ENCODE measurements at places on chromosomes 5 and 9.

DNA sequence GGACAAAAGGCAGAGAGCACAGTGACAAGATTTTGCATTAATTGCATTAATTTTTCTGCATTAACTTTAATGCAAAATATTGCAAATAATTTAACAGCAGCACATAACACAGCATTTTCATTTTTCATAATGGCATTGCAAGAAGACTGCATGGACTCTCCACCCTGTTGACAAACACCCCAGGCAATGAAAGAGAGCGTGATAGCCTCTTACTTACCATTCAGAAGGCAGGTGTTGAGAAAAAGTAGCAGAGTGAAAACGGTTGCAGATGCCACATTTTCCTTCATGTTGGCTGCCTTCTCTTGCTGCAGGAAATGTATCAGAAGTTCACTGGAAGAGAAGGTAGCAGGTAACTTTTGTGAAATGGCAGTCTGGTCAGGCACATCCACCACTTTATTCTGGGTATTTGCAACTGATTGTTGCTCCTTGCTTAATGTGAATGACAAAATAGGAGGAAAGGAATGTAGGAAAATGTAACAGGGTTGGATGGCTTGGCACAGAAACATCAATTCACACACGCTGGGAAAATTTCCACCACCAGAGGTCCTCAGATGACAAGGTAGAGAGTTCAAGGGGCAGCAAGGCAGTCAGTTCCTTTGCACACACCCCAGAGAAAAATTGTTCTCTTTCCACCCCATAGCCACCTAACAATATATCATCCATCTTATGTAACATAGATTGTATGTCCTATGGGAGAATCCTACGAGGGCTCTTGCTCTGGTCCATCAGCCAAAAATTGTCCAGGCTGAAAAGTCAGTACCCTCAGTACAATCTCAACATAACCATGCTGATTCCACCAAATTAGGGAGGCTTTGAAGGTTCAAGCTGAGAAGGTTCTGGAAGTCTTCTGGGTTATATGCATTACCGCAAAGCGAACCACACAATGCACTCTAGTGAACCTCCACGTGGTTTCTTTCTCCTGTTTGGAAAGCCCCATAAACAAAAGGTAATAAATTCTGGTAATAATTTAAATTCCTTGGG, 41.9 kb upstream of the AGXT2 start:
- peak; percentile 14 for DNase-seq

- no peak for DNase-seq
Measured at GRCh38 chr9:17799369-17799768, 220.5 kb downstream of the SH3GL2 start.

DNA sequence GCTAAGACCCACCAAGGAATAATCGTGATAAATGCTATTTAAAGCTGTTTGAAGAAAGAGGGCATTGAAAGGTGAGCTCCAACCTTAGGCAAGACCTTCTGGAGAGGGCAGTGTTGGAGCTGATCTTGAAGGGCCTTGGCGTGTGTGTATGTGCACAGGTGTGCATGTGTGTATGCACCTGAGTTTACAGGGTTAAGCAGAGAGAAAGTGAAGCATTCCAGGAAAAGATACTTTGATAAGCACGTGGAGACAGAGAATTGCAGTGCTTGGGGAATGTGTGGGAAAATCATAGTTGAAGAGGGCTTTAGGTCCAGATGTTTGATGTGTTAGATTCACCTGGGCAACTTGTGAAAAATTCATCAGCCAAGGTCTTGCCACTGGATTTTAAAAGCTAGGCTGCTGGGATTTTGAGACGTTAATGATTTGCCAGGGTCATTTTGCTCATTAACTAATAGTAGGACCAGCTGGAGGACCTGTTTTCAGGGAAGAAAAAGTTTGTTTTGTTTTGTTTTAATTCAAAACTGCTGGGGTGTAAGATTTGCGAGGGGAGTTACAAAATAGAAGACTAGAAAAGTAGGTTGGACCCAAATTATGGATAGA, 78.3 kb upstream of the ANKRD55 start:
- no peak for DNase-seq

DNA sequence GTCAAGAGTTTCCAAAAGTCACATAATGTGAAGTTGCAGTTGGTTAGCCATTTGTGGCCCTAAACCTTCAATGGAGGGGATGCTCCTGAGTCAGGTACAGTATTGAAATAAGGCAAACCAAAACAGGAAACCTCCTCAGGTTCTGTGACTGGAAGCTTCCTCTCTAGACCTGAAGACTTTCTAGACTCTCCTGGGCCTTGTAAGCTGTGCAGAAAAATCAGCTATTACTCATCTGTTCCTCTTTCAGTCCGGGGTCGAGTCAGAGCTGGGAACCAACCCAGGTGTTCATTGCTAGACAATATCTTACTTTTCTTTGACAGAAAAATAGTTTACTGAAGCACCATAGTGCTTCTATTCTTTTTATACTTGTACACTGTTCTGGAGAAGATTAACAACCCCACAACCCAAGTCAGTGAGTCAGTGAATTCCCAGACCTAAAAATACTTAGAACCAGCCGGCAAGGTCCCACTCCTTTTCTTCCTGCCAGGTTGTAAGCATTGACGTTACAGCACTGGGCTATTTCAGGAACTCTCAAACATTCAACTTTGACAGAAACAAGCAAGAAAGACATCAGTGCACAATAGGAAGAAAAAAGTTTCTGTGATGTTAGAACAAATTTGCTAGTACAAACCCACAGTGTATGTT, 47.3 kb downstream of the FSTL4 start:
- no peak for DNase-seq

GRCh38 chr5:83322273-83322924, 149.1 kb upstream of the VCAN start:
- DNase-seq = no peak

DNA sequence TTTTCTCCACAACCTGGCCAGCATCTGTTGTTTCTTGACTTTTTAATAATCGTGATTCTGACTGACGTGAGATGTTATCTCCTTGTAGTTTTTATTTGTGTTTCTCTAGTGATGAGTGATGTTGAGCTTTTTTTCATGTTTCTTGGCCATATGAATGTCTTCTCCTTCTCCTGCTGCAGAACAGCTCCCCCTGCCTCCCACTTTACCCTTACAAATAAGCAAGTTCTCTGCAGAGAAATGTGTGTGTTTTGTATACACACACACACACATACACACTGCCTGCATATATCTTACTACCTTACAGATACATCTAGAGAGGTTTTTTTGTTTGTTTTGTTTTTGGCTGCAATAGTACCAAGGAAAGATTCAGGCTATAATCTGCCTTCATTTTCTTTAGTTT, 88.7 kb upstream of the PHF24 start:
- DNase-seq = peak; percentile 3

GRCh38 chr5:14411216-14411615, 170.4 kb upstream of the OTULINL start:
- DNase-seq = no peak

- no peak for DNase-seq
Measured at GRCh38 chr5:89676634-89677033, 732.9 kb downstream of the CETN3 start.

DNA sequence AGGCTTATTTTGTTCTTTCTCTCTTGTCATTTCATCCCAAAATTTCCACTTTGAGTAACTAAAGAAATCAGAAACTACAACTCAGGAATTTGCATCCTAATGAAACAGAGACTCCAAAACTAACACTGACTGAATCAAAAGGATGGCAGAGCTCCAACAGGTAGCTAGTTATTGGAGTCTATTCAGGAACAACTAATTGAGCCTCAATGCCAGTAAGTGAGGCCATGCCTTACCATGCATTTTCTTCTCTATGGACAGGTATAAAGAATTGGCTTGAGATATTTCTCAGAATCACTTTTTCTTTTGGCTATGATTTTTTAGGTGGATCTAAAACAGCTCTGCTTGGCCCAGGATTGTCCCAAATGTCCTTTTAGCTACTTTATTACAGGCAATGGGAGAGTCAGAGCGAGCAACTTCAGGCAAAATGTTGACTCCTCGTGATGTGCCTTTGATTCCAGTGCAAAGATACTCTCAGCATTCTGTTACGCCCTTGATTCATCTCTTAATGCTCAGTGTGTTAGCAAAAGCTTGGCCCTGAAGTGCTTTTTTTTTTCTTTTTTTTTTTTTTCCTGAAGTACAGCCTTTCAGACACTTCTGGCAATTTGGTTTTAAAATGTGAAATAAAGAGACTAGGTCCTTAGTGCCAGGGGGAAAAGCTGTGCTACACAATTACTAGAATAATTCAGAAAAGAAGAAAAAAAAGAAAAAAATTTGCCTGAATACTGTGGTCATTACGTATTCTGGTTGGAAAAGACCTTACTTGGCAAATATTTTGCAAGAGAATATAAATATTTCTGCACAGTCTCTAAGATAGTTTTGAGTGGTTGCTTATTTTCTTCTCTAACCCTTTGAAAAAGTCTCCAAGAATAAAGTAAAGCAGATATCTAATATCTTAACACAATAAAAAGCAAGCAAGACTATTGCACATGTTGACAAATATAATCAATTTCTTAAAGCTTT, 423.7 kb downstream of the ANXA1 start:
- DNase-seq = no peak

GRCh38 chr5:59617186-59617771, 276.2 kb downstream of the PDE4D start:
- no peak for DNase-seq

- no peak for DNase-seq
Measured at GRCh38 chr5:173296737-173297676, 31.2 kb downstream of the STC2 start.

DNA sequence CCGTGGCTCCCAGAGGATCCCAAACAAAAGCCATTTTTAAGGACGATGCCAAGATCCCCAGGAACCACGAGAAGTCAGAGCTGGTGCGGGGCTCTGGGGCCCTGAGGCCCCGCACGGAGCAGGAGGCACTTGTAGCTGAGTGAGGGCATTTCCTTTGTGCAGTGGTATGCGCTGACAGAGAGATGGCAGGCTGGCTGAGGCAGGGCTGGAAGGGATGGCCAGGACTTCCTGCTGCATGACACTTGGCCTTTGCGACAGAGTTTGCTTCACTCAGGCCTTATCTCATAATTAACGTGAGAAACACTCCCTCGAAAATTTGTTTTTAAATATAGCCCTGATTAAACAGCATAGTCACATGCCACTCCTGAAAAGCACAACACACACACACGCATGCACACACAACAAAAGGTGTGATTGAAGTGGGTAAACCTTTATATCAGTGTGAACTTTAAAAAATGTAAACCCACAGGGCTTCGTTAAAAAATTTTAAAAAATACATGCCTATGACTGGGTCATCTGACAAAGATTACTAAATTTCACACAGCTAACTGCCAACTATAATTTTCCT, 536.6 kb downstream of the PDE4D start:
- DNase-seq = no peak

- DNase-seq = no peak
Measured at GRCh38 chr5:98471458-98471857, 302.0 kb upstream of the RGMB start.

- DNase-seq = no peak
Measured at GRCh38 chr9:87873607-87874303, 8.9 kb upstream of the SPATA31E1 start.

- no peak for DNase-seq
Measured at GRCh38 chr5:98940581-98940980, 11.8 kb upstream of the CHD1 start.

DNA sequence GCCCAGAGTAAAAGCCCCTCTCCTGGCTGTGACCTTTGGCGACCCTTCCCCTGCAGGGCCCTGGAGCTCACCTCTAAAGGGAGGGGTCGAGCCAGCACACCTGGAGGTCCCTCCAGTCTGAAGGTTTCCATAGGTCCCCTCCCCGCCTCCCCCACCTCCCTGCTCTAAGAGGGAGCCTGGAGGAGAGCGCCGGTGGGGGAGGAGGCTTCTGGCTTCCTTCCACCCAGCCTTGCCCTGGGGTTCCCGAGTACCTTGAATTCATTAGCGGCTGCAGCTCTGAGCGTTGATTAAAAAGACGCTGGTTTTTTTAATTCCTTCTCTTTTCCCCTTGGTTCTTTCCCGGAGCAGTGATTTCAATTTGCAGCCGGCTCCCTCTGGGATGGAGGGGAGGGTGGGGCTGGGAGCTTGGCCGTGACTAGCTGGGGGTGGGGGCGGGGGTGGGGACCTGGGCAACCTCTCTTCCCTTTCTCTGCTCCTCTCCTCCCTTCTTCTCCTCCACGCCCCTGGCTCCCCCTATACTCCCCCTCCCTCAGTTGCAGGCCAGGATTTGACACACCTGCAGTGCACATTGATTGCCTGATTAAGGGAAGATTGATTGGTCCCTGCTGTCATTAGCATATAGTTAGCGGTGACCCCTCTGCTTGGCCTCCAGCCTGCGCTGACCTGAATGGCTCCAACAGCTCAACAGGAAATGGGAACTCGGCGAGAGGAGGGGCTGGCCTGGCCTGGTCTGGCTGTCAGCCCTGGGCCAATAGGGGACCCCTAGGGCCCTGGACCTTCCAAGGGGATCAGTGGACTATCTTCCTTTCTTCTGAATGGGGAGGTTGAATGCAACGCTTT, 67.5 kb upstream of the RAPGEF1 start:
- peak; percentile 74 for DNase-seq

GRCh38 chr9:127876026-127876763, 1.3 kb downstream of the AK1 start:
- no peak for DNase-seq

GRCh38 chr5:98975682-98976407, 47.0 kb upstream of the CHD1 start:
- DNase-seq = no peak

DNA sequence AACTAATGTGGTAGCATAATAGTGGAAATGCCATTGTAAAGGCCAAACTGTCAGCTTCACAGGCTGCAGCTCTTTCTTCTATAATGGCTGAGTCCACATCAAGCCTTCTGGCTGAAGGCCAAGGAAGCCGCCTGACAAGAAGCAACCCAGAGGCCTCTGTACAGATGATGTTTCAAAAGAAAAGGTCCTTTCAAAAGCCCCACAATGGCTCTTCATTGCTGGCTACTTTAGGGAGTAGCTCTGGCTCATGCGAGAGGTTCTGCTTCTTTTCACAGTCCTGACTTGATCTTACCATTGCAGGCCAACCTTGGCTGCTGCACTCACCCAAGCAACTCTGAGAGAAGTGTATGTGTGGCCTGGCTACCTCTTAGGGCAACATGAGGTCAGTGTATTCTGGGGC, 54.5 kb upstream of the EQTN start:
- peak; percentile 68 for DNase-seq

- DNase-seq = no peak
Measured at GRCh38 chr5:22391956-22392355, 461.2 kb downstream of the CDH12 start.

GRCh38 chr9:13020146-13021040, 245.6 kb downstream of the LURAP1L start:
- DNase-seq = no peak

GRCh38 chr5:139844472-139845145, 49.0 kb downstream of the PSD2 start:
- peak; percentile 46 for DNase-seq

Measured in NCI-H146 (cell line).